Breast epithelium (tissue), 4 donors: ENCODE measurements at places on chromosomes 4 and X. TPM values are rescaled to one million over a fixed set of nuclear protein-coding genes. Genes with fewer than 3 reads are reported as not detected.
A peak's percentile ranks its signal among the peaks of the same experiment; 100 is the strongest.

Gene CSAG1
- not detected for total RNA-seq

Gene DCAF16
- 41.3 TPM for total RNA-seq

Gene SUPT20HL2
- not detected for total RNA-seq

Gene SLC9A7
- 28.1 TPM for total RNA-seq

Gene ARL9
- total RNA-seq: not detected

Gene RAB9A
- total RNA-seq: 63.4 TPM

Gene CD38
- 2.0 TPM for total RNA-seq

Gene DIPK2B
- total RNA-seq: 65.5 TPM

Gene NHSL2
- total RNA-seq: 9.2 TPM

Gene EMCN
- total RNA-seq: 12.0 TPM

- no peak for DNase-seq
Observed at GRCh38 chrX:8783097-8783713, 18.0 kb downstream of the FAM9A start.

GRCh38 chrX:150766351-150767044 is 73.3 kb downstream of the MTMR1 start:
- DNase-seq: no peak

DNA sequence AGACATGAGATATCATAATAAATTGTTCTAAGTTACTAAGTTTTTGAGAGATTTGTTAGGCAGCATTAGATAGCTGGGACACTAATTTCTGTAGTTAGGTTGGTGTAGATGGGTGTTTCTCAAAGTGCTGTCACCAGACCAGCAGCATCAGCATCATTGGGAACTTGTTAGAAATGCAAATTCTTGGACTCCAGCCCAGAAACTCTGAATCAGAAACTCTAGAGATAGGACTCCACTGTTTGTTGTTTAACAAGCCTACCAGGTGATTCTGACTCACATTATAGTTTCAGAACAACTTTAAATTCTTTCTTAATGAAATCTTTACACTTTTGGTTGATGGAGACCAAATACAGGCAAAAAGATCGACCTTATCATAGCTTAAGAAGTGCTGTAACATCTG is 173.7 kb downstream of the PABPC4L start:
- no peak for DNase-seq

DNA sequence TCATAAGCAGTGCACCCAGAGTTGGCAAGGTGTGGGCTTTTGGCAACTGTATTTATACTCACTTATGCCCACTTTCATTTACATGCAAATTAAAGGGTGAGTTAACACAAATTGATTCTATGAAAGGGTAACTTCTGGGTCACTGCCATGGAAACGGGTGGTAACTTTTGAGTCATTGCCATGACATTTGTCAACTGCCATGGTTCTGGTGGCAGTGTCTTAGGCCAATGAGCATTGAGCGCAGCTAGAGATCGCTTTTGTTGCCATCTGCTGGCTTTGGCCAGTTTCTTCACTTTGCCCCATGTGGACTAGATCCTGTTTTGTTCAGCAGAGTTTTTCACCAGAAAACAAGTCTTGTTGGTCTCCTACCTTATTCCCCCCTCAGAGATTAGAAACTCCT is 170.8 kb upstream of the NUDT6 start:
- no peak for DNase-seq

DNA sequence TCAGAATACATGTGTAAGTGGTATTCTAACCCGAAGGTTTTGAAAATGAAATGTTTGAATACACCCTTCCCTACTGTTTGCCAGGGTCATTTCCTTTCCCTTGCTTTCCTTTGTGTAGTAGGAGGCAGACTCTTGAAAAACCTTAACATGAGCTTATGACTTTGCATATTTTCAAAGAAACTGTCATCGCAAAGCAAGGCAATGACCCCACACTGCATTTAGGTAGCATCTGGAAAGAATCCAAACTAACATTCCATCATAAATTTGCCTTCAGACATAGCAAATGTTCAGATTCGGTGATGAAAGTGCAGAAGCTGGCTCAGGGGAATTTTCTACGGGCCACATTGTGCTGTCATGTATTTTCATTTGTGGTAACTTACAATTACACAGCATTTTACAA is 32.3 kb downstream of the SH2D1A start:
- no peak for DNase-seq

GRCh38 chr4:8325291-8325973 is 55.9 kb downstream of the HTRA3 start:
- no peak for DNase-seq

- no peak for DNase-seq
Observed at GRCh38 chr4:121272526-121272925, 108.3 kb downstream of the QRFPR start.

DNA sequence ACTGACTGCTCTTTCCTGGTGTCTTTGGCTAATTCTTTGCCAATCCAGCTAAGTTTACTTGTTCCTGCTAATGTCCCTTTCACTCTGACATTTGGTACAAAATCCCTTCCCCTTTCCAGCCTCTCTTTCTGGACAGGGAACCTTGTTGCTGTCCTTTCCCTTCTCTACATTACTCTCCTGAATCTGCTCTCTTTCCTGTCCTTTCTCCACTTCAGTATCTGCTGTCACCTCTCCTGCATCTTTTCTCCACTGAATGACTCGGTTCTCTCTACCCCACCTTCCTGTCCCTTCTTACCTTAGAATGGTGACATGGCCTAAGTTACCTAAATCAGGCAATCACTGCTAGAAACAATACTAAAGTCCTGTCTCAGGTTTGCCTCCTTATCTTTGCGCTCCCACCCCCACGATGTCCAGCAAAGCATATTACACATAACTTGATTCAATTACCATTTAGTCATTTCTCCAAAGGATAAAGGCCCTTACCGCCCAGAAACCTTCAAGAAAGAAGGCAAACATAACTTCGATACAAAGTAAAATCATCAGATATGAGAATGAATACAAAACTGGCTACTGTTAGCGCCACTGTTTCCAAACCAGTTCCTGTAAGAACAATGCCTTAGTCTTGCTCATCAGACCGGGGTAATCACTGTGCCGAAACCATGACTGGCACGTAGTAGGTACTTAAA is 890 bp downstream of the BOD1L1 start:
- DNase-seq: no peak

DNA sequence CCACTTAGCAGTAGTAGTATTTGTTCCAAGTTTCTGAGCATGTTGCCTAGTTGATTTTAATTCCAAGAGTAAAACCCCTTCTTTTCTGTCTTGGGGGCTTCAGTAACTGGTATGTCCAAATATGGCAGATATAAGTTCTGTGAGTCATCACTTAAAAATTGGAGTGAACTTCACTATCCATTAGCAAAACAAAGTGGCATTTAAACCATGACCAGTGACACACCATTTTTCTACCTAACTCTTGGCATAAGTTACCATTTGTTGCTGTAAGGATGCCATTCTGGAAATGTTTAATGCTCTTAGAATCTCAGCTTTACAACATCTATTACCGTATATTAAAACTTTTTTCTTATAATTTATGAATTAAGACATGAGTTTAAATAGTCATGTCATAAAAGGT is 102.0 kb downstream of the CBR4 start:
- no peak for DNase-seq

- no peak for DNase-seq
Observed at GRCh38 chrX:106631615-106632014, 19.8 kb downstream of the RADX start.

DNA sequence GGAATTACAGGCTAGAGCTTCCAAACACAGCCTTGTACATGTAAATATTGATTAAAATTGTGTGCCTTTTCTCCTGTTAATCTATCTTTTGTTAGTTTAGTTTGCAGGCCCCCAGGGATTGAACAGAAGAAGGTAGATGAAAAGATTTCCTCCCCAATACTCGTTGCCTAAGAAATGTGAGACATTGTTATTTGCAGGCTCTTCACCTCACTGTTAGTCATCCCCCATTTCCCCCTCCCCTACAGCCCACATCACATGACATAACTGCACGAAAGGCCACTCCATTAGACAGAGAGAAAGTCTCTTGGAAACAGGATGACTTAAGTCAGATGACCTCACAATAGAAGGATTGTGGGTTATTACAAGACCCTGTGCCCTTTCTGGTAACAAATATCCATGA is 13.3 kb upstream of the MID1 start:
- DNase-seq: peak; percentile 30

- no peak for DNase-seq
Observed at GRCh38 chr4:110508827-110509710, 33.1 kb downstream of the ENPEP start.

DNA sequence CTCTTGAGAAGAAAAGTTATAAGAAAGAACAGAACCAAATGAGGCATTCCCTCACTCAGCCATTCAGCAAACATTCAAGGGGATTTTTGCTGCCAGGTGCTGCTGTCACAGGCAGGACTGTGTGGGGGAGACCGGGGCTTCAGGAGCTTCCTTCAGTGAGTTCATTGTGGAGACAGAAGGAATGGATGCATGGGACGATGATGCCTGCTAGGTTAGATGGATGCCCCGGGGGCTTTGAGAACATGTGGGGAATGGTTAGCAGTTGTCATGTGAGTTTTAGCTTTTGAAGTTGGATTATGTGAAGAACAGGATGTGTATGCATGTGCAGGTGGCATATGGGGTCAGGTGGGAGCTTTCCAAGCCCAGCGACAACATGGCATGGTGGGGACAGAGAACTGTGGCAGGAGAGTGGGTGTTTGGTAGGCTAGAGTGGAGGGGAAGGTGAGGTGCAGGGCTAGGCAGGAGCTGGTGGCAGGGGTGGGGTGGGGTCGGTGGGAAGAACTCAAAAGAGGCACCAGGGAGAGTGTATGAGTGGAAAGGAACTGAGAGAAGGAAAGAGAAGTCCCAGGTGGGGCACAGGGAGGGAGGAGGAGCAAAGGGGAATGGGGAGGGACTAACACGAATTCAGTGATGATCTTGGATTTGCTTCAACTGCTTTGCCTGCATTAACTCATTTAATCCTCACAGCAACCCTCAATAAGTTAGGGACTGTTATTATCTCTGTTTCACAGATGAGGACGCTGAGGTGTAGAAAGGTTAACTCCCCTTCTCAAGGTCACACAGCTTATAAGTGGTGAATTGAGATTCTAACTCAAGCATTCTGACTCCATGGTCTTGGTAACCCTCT is 8.4 kb downstream of the DCUN1D4 start:
- no peak for DNase-seq

DNA sequence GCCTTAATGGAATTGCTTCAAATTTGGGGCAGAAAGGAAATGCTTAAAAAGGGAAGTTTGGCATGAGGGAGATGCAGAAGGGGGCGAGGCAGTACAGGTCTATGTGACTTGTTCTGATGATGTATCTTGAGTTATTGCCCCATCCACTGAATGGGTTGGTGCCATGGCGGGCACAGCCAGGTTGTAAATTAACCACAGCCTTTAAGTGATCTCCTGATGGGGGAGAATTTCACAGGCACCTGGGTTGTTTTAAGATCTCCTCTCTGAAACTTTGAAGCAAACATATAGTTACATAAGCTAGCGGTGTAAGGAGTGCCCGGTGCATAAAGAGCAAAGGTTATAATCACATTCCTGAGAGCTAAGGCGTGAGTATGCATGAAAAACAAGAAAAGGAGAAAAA is 37.0 kb downstream of the NPY5R start:
- DNase-seq: no peak

DNA sequence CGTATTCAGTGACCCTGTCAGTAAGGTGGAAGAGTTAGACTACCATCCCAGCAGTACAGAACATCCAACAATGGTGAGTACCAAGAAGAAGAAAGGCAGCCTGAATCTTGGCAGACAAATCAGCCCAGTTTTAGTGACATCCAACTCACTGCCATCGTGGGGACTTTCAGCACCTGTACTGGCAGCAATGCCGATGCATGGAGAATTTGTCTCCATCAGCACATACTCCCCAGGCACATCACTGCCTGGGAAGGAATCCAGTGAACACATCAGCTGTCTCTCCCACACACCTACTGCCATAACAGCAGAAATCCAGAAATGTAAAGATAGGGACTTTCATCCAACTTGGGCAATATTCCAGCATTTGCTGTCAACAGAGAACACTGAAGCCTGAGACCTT is 29.8 kb downstream of the PTCHD1 start:
- DNase-seq: no peak

DNA sequence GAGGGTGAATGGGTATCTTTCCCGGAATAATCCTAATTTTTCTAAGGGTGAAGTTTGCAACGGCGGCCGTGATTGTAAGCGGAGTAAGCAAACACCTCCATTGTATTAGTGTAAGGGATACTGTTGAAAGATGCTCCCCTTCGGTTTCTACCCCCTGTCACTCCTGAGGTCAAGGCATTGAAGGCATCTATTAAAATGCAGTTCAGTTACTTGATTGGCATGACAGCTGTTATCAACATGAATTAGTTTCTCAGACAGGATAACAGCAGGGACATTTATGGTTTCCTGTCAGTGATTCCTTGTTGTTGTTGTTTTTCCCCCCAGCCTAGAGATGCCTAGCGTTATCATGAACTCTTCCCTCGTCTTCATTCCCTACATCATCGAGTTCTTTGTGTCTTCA is 552 bp downstream of the SLC25A14 start:
- DNase-seq: no peak

GRCh38 chrX:50865311-50865710 is 45.2 kb upstream of the BMP15 start:
- no peak for DNase-seq

DNA sequence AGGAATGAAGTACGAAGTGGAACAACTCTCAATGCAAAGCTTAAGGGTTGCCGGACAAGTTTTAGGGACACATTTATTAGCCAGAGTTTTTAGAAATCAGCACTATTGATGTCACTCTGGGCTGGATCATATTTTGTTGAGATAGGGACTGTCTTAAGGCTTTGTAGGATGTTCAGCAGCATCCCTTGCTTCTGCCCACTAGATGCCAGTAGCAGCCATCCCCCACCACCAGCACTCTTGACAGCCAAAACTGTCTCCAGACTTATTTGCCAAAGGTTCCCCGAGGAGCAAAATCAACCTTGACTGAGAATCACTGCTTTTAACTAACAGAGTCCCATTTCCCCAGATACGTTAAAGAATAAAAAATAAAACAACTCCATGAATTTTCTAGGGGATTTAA is 1497.3 kb downstream of the STIM2 start:
- no peak for DNase-seq

GRCh38 chrX:133365871-133366611 is 49.2 kb downstream of the GPC4 start:
- no peak for DNase-seq

DNA sequence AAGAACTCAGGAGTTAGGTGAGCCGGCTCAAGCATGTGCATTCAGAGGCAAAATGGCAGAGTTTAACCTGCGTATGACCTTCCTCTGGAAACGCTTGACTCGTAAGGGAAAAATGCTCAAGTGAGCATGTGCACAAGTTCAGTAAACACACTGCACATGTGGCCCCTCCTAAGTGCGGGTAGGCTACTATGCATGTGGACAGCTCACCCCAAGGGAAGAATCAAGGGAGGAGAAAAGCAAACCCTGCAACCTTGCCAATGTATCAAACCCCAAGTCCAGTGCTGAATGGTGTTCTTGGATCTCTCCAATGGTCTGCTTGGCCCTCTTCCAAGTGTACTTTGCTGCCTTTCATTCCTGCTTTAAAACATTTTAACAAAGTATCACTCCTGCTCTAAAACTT is 407.1 kb downstream of the ADAM29 start:
- no peak for DNase-seq
